ENCODE measurements at places on chromosomes 7 and 10.

DNA sequence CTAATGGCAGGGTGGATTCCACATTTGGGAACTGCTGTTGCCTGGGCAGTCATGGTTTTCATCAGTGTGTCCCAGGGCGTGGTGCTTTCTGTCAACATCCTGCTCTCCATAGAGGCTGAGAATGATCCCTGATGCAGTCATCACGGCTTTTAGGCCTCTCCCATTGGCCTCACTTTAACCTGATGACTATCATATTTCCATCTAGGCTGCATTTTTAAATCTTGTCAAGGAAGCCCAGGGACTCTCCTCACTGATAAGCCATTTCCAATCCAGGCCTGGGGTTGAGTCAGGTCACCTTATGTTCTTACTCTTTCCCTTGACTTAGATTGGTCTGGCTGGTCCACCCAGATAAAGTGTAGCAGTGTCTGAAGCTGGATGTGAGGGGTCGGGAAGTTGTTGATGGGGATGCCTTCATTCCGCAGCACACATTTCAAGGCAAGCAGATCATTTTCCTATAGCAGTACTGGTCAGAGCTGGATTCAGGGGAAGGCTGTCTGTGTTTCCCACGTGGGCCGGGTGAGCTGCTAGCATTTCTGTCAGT, 177.0 kb downstream of the AUTS2 start:
- DNase-seq, result no peak

GRCh38 chr10:14087566-14087965, 243.2 kb downstream of the FRMD4A start:
- no peak for DNase-seq

DNA sequence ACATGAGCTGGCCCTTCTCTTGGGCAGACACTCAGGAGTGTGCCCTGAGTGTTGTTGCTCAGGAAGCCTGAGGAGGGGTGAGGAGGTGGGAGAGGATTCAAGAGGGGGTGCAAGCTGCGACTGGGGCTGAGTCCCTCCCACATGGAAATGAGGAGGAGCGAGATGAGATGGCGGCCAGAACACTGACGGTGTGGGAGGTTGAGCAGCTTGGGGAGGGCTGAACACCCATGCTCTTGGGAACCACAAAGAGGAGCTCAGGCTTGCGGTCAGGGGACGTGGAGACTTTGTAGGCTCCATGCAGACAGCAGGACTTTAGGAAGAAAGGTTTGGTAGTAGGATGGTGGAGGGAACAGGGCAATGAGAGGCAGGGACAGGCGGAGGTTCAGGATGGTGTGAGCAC, 163.2 kb upstream of the SHH start:
- no peak for DNase-seq

GRCh38 chr7:137933270-137934017, 68.4 kb downstream of the CREB3L2 start:
- DNase-seq, result no peak

GRCh38 chr7:155881471-155882350, 69.4 kb upstream of the SHH start:
- no peak for DNase-seq

- no peak for DNase-seq
Observed at GRCh38 chr10:27190508-27190907, 35.4 kb downstream of the MASTL start.

- no peak for DNase-seq
Observed at GRCh38 chr7:154759989-154760388, 242.9 kb downstream of the PAXIP1 start.

DNA sequence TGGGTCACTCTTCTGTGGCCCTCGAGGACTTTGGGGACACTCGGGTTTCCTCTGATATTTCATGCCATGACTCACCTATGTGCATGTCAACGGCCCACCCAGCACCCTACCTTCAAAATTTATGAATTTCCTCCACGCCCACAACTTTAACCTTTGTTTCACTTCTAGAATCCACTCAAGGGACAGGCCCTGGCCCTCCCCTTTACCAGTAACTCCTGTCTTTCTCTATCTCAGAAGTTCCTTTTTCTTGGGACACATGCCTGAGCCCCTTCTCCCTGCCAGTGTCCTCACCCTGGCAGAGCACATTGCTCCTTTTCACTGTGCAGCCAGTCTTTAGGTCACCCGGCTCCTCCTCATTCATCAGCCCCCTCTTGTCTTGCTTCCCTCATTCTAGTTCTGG, 282.5 kb upstream of the KLF6 start:
- DNase-seq, result no peak

DNA sequence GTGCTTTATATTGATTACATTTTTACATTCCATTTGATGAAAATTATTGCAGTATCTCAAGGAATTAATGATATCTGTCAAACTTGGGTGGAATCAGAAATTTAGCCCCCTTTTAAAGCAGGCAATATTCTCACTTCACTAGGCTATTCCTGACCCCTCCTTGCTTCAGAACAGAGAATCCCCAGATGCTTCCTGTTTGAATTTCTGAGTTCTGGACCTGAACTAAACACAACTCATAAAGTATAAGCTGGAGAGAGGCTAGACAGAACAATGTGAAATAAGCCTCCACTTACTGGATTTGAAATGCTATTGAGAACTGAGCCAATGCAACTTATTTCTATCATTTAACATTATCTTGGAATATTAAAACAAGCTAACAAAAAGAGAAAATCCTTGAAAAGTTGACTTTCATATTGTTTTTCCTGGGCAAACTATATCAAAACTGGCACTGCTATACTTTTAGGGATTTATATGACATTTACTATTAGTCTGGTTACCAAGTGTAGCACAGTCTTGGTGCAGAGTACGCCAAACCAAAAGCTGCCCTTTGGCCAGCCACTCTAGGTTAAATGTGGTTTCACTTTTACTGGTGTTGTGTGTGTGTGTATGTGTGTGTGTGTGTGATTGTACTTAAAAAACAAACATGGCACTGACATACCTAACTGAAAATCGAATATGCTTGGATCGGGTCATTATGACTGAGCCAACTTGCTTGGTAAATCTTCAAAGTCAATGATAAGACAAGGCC, 19.0 kb upstream of the AGMO start:
- DNase-seq, result no peak

DNA sequence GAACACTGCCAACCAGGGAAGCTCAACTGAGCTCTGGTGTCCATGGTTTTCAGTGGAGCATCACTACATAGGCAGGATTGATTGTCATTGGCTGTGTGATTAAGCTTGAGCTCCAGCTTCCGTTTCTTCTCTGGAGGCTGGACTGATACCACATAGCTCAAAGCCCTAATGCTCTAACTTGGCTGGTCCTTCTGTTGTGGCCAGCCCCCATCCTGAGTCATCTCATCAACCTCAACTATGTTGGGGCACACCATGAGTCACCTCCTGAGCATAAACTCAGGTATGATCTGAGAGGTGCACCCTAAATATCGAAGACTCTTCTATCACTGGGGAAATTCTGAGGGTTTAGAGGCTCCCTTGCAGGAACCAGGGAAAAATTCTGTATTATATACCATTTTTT, 114.5 kb upstream of the INHBA start:
- no peak for DNase-seq

GRCh38 chr10:132011024-132011423, 29.3 kb upstream of the BNIP3 start:
- DNase-seq, result peak; percentile 0

DNA sequence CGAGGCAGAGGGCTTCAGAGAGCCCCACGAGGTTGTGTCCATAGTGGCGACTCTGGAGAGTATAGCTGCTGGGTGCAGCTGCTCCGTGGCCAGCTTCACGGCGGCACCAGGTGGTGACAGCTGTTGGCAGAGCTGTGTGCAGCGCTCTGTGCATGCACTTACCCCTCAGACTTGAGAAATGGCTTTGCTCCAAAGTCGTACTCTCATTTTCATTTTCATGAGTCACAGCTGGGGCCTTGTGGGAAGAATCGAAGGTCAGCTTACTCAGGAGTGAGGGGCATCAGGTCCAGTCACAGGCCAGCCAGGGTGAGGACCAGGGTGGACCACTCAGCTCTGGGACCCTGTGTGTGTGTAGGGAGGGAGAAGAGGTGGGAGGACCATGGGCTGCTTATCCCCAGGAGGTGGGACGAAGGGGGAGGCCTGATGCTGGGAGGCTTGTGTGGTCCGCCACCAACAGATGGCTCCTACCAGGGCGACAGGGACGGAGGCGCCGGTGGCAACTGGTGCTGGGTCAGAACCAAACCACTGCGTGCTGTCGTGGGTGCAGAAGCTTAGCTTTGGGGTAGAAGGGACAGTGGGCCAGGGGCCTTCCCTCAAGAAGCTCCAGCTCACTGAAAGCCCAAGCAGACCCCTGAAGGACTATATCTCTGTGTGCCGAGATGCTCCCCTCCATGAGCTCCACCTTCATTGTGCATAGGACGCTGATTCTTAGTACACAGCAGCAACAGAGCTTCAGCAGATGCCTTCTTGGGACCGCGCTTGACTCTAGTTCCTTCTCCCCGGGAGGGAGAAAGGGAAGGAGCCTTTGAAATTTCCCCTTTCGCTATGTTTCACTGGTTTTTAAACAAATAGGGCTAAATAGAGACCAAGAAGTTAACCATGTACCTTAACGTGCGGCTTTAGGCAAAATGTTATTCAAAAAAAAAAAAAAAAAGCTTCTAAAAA, 225.0 kb downstream of the CELF2 start:
- DNase-seq, result peak; percentile 23

DNA sequence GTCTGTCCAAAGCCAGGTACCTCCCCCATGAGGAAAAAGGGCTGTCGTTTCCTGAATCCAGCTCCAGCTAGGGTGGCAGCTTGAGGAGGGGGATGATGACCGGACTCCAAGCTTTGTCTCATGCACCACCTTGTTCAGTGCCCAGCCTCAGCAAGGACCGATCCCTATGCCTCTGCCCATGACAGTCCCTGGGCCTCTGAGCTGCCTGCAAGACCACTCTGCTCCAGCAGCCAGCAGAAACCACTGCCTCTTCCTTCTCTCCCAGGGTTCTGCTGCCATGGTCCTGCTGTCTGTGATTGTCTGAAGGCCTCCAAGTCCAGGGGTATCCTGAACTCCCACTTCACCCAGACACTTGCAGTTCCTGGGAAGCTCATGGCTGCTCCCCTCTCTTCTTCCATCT, 21.3 kb upstream of the GDF10 start:
- DNase-seq, result no peak

- no peak for DNase-seq
Observed at GRCh38 chr10:3010334-3010733, 57.0 kb upstream of the PFKP start.

GRCh38 chr7:138720286-138720685, 19.1 kb upstream of the SVOPL start:
- DNase-seq, result no peak

DNA sequence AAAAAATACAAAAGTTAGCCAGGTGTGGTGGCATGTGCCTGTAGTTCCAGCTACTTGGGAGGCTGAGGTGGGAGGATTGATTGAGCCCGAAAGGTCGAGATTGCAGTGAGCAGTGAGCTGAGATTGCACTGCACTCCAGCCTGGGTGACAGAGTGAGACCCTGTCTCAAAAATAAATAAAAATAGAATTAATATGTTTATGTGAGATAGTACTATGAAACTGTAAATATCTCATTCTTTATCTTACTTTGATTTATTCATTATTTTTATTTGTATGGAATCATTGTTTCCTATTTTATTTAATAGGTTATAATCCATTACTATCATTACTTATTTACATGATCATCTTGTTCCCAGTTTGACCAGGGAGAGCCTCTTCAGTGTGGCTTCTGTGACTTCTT, 41.0 kb upstream of the STRIP2 start:
- DNase-seq, result no peak

DNA sequence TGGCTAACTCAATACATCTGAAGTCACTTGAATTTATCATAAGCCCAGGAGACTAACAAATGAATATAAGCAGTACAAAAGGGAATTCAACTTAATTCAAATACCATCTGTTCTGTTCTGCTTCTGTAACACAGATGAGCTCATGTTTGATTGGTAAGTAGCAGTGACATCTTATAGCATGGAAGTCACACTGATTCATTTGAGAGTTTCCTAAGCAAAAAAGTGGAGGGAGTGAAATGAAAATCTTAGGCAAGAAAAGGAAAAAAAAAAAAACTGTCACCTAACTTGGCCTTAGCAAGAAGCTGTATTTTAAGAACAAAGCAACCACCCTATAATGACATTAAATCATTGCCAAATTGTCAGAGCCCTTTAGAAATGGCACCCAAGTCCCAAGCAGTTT, 49.5 kb downstream of the SMURF1 start:
- DNase-seq, result no peak

DNA sequence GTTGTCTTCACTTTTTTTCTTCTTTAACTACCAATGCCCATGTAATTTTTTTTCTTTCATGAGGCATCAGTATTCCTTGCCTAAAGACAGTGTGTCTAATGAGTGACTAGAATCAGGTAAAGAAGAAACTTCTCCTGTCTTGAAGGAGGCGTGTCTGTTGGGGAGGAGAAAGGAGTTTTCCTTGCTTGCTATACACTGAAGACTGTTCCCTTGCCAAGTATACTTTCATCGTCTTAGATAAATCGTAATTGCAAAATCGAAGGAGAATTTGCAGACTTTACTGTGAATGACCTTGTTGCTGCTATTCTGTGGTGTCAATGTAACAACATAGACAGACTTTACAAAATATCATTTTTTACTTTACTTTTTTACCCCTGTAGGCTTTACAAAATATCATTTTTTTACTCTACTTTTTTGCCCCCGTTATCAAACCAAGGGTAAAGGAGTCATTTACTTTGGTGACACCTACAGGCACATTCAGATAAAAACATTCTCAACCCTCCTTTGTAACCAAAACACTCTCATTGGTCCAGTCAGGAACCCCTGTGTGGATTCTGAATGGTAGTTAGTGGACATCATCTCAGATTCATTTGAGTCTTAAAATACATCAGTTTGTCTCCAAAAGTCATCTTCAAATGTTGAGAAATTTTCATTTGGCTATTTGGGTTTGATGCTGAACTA, 232.4 kb downstream of the AHR start:
- DNase-seq, result peak; percentile 5

Data from midbrain (tissue), 1 donor.